ENCODE measurements at places on chromosomes 7 and 10. TPM values are rescaled to one million over a fixed set of nuclear protein-coding genes. Genes with fewer than 3 reads are reported as not detected.

PNLIP gene
- total RNA-seq: 2.7 TPM

LBX1 gene
- total RNA-seq: not detected

EBF3 gene
- total RNA-seq: 8.4 TPM

TSPAN12 gene
- 14.3 TPM for total RNA-seq

HOXA13 gene
- total RNA-seq: not detected

ATOH7 gene
- total RNA-seq: 0.23 TPM

STARD3NL gene
- 37.6 TPM for total RNA-seq

FLNC gene
- 135 TPM for total RNA-seq

GCK gene
- 1.2 TPM for total RNA-seq

DNA sequence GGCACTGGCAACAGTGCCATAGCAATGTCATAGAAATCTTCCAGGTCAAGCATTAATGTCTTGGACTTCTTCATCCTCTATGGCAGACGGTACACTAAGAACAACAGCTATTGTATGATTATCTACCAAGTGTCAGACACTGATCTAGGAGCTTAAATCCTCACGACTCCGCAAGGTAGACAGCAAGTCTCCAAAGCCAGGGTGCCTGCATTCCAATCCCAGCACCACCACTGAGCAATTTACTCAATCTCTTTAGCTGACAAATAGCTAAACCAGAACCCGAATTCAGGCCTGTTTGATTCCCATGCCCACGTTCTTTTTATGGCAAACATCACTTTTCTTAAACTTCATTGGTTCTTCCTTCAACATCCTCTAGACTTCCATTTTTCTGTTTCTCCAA lies 31.8 kb downstream of the DNMBP start:
- no peaks in the 10 kb centered on the region for H3K36me3 ChIP-seq
- no peak overlapping the region for H3K4me3 ChIP-seq
- H3K27ac ChIP-seq: no peak overlapping the region
- no peak for DNase-seq

DNA sequence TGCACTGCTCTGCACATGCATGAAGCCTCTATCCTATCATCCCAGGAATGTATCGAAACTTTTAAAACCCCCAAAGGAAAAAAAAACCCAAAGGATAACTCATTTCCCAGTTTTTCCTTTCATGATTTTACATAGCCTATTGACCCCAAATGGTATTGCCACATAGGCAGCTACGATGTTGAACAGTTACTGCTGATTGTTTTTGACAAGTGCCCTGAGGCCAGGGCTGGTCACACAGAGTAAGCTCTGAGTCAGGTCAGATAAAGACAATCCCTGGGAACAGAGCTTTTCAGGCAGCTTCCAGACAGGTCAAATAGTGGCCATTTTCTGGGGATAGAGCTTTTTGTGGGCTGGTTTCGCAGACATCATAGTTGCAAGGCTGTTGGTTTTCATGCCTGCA lies 52.1 kb downstream of the MYL10 start:
- H3K4me3 ChIP-seq: no peak overlapping the region
- H3K27ac ChIP-seq: no peak overlapping the region
- H3K36me3 ChIP-seq: no peaks in the 10 kb centered on the region

DNA sequence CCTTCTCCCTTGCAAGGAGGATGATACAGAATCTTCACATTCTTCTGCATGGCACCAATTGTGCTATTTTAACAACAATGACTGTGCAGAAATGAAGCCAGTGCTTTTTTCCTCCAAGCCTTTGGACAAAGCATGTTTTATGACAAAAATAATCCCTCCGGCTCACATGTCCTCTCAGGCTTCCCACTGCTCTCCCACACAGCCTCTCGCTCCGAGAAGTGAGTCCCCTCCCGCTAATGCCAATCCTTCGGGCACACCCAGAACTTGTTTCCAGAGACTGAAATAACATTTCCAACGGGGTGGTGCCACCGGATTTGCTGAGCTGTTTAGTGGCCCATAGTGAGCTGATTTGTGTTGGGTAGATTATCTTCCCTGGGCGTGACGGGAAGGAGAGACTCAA lies 35.8 kb downstream of the RBM17 start:
- H3K27me3 ChIP-seq: no peaks in the 10 kb centered on the region
- H3K4me3 ChIP-seq: no peak overlapping the region
- no peaks in the 10 kb centered on the region for H3K36me3 ChIP-seq

- H3K4me1 ChIP-seq: no peaks in the 10 kb centered on the region
- H3K4me3 ChIP-seq: no peak overlapping the region
- DNase-seq: no peak
- H3K36me3 ChIP-seq: no peaks in the 10 kb centered on the region
- H3K27ac ChIP-seq: no peak overlapping the region
These were observed 34.2 kb upstream of the ADRB1 start for GRCh38 chr10:114009281-114009996.

DNA sequence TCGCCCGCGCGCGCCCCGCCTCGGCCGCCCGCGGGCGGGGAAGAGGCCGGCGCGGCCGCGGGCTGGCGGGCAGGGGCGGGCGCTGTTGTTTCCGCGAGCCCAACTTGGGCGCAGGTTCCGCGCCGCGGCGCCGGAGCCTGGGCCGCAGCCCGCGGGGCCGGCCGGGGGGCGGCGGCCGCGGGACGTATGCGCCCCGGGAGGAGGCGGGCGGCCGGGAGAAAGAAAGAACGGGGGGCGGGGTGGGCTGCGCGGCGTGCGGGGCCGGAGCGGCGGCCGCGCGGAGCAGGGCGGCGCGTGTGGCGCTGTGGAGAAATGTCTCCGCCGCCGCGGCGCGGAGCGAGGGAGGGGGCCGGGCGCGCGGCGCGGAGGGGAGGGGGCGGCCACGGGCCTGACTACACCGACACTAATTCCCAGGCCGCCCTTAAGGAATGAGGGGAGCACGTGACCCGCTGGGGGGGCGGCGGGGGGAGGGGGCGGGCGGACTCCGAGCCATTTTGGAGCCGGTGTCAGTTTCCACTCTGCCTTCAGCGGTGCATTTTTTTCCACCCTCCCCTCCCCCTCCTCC lies at the start of gene BMI1:
Gene BMI1, plus strand, starts transcription at position 509 of the 565 bp plus-strand sequence. CDS start 5,351 bp downstream, outside the sequence.
- H3K27me3 ChIP-seq: no peaks in the 10 kb centered on the region
- H3K27ac ChIP-seq: peak within 1 kb of the TSS; percentile 69
- peak; percentile 81 for DNase-seq
- H3K4me1 ChIP-seq: peaks cover 3% of the 10 kb centered on the region
- peak within 1 kb of the TSS; percentile 64 for H3K4me3 ChIP-seq

DNA sequence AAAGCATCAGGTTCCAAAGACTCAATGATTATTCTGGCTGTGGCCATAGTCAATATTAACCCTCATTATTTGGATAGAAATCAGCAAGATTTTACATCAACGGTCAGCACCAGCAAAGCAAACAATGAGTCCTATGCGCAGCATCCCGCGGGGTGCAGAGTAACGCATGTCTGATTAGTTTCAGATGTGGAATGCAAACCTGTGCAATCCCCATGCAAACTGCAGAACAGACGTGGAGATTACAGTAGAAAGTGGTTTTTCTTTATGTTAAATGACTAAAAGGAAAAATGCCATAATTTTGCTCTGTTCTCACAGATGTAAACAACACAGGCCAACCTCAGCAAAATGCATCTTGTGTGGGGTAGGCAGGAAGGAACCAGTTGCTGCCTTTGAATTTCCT lies 258.1 kb upstream of the GRB10 start:
- no peaks in the 10 kb centered on the region for H3K27me3 ChIP-seq
- no peaks in the 10 kb centered on the region for H3K36me3 ChIP-seq
- H3K4me1 ChIP-seq: no peaks in the 10 kb centered on the region
- no peak for DNase-seq
- no peak overlapping the region for H3K27ac ChIP-seq
- H3K4me3 ChIP-seq: no peak overlapping the region

- no peak overlapping the region for H3K27ac ChIP-seq
- H3K27me3 ChIP-seq: no peaks in the 10 kb centered on the region
- peaks cover 5% of the 10 kb centered on the region for H3K4me1 ChIP-seq
- DNase-seq: no peak
- H3K36me3 ChIP-seq: no peaks in the 10 kb centered on the region
These were observed 9.6 kb downstream of the TPK1 start for GRCh38 chr7:144826208-144826607.

DNA sequence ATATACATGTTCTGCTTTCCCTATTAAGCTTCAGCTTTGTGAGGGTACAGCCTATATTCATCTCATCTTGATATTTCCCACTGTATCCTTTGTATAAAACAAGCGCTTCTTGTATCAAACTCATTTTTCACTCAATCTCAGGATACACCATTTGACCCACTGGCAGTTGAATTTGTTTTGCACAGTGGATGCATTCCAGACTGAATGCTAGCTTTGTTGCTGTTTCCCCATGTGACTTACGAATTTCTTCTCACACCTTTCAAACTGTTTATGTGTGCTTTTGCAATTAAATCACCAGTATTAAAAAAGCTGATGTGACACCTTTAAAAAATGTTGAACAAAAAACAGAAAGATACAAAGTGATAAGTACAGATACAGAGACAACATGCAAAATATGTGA lies 180.9 kb downstream of the ZNF438 start:
- H3K4me3 ChIP-seq: no peak overlapping the region
- H3K27ac ChIP-seq: no peak overlapping the region
- H3K27me3 ChIP-seq: no peaks in the 10 kb centered on the region
- no peak for DNase-seq
- H3K36me3 ChIP-seq: peaks cover 2% of the 10 kb centered on the region
- H3K4me1 ChIP-seq: no peaks in the 10 kb centered on the region

GRCh38 chr7:152735443-152736004 lies 24.0 kb upstream of the ACTR3B start:
- H3K27me3 ChIP-seq: no peaks in the 10 kb centered on the region
- no peak overlapping the region for H3K4me3 ChIP-seq
- H3K36me3 ChIP-seq: no peaks in the 10 kb centered on the region
- no peaks in the 10 kb centered on the region for H3K4me1 ChIP-seq
- DNase-seq: no peak
- H3K27ac ChIP-seq: no peak overlapping the region

GRCh38 chr10:15856328-15857015 lies 3.8 kb downstream of the MINDY3 start:
- no peak overlapping the region for H3K4me3 ChIP-seq
- H3K27ac ChIP-seq: no peak overlapping the region
- no peaks in the 10 kb centered on the region for H3K27me3 ChIP-seq

- no peaks in the 10 kb centered on the region for H3K36me3 ChIP-seq
- no peak overlapping the region for H3K4me3 ChIP-seq
- no peaks in the 10 kb centered on the region for H3K27me3 ChIP-seq
- DNase-seq: no peak
- no peak overlapping the region for H3K27ac ChIP-seq
These were observed 82.6 kb upstream of the ABCB5 start for GRCh38 chr7:20532890-20533289.

DNA sequence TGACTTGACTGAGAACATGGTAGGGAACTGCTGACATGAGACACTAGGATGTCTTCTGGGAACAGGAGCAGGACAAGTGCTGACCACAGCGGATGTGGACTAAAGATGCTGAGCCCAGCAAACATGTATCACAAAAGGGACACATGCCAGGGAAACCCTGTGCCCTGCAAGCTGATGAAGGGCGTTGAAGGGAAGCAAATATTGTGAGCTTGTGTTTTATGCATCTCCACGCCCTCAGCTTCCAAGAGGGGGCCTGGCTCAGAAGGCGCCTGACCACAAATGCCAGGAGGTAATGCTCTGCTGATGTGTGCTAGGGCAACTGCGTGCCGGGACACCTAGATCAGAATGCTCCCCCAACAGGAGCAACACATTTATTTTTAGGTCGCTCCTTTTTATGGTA lies 207.3 kb downstream of the CXCL12 start:
- no peak overlapping the region for H3K27ac ChIP-seq
- no peak for DNase-seq
- no peak overlapping the region for H3K4me3 ChIP-seq
- no peaks in the 10 kb centered on the region for H3K36me3 ChIP-seq
- no peaks in the 10 kb centered on the region for H3K4me1 ChIP-seq
- H3K27me3 ChIP-seq: no peaks in the 10 kb centered on the region

- no peak for DNase-seq
- H3K4me3 ChIP-seq: no peak overlapping the region
- H3K36me3 ChIP-seq: no peaks in the 10 kb centered on the region
These were observed 16.6 kb downstream of the COL28A1 start for GRCh38 chr7:7519056-7519455.

- no peaks in the 10 kb centered on the region for H3K36me3 ChIP-seq
- no peak overlapping the region for H3K27ac ChIP-seq
- no peak overlapping the region for H3K4me3 ChIP-seq
- DNase-seq: peak; percentile 42
- no peaks in the 10 kb centered on the region for H3K4me1 ChIP-seq
These were observed 38.8 kb downstream of the FAM53B start for GRCh38 chr10:124705381-124705740.

DNA sequence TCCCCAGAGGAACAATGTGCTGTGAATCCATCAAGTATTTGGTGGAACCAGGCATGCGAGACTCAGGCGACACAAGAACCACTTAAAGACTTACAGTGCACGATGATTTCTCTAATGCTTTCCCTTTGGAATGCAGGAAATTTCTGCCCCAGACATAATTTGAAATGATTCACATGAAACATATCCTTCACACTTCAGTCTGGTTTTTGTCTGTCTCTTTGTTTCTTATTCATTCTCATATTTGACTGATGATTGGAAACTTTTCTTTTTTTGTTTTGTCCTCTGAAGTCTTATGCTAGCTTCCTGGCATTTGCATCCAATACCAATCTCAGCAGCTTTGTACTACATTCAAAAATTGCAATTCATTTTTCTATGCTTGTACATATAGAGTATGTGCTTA lies 502.8 kb downstream of the PHTF2 start:
- DNase-seq: no peak
- no peaks in the 10 kb centered on the region for H3K4me1 ChIP-seq
- no peaks in the 10 kb centered on the region for H3K27me3 ChIP-seq
- no peak overlapping the region for H3K27ac ChIP-seq

- DNase-seq: no peak
- H3K27ac ChIP-seq: no peak overlapping the region
- peaks cover 2% of the 10 kb centered on the region for H3K4me1 ChIP-seq
- no peaks in the 10 kb centered on the region for H3K36me3 ChIP-seq
- H3K4me3 ChIP-seq: peak overlapping the region; percentile 87
These were observed 1.4 kb downstream of the ANKMY2 start for GRCh38 chr7:16644157-16644556.

GRCh38 chr7:127815631-127816145 lies 163.7 kb downstream of the SND1 start:
- no peak for DNase-seq
- H3K36me3 ChIP-seq: no peaks in the 10 kb centered on the region
- no peak overlapping the region for H3K4me3 ChIP-seq
- H3K27me3 ChIP-seq: no peaks in the 10 kb centered on the region
- no peak overlapping the region for H3K27ac ChIP-seq

- DNase-seq: no peak
- no peak overlapping the region for H3K27ac ChIP-seq
- no peak overlapping the region for H3K4me3 ChIP-seq
- no peaks in the 10 kb centered on the region for H3K4me1 ChIP-seq
These were observed 117.6 kb downstream of the TSPAN12 start for GRCh38 chr7:120740348-120740747.

DNA sequence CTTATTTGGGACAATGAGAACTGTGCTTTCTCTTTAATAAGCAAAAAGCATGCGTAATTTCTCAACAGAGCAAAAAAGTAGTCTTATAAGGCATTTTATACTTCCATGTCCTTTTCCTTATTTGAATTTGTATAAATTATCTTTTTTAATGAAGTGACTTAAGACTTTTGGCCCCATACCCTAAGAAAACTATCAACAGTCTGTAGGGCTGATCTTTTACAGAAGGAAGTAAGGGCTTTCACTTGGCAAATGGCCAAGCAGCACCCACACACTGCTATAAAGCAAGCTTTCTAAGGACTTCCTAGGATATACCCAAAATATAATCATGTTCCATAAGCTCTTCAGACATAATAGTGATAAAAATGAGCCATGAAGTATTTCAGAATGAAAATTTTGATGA lies 3.4 kb downstream of the CRPPA start:
- no peak for DNase-seq
- H3K27me3 ChIP-seq: no peaks in the 10 kb centered on the region
- no peak overlapping the region for H3K4me3 ChIP-seq
- no peaks in the 10 kb centered on the region for H3K4me1 ChIP-seq
